ENCODE measurements at places on chromosomes 4 and X. TPM values are rescaled to one million over a fixed set of nuclear protein-coding genes. Genes with fewer than 3 reads are reported as not detected.
A peak's percentile ranks its signal among the peaks of the same experiment; 100 is the strongest.

DNA sequence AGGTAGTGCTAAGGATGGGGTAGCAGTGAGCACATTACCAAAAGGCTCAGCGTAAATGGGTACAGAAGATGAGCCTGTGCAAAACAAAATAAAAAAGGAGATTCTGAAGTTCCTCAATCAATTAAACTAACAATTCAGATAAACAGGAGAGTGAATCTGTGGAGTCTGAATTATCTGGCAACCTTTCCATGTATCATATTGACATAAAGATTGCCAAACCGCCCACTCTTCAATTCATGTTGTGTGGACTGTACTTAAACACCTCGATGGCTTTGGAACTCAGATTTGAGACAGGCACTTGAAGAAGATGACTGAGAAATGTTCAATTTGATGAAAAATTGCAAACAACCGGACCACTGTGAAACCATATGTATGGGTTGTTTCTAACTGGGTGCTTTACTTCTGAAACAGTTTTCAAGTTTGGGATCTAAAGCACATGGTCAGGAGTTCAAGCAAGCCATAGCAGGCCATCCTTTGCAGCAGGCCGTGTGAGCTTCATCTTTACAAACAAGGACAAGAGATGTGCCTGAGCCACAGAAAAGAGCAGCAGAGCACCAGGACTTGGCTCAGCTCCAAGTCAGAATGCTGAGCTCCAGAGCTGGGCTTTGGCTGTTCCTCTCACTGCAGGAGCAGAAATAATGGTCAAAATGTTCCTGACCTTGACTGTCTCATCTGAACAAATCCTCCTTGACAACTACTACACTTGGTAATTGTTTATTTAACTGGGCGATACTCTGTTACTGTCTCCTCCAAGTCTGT lies 108.1 kb downstream of the MGST2 start:
- DNase-seq: no peak

DNA sequence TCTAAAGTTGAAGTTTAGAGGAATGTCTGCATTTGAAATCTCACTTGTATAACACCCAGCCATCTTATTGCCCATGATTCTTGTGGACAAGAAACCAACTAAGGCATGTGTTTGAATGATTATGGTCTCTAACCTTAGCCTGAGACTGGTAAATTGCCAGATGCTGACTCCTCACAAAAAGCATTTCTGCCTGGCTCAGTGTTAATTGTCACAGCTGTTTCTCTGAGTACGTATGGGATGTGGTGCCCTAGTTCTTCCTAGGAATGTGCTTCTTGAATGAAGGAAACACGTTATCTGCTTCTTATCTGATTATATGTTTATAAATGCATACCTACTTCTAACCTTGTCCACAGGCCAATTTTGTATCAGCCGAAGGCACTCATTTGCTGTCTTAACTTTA lies 63.1 kb upstream of the NDP start:
- peak; percentile 29 for DNase-seq

GRCh38 chrX:149060921-149061320 lies 444.2 kb downstream of the IDS start:
- DNase-seq: no peak

DNA sequence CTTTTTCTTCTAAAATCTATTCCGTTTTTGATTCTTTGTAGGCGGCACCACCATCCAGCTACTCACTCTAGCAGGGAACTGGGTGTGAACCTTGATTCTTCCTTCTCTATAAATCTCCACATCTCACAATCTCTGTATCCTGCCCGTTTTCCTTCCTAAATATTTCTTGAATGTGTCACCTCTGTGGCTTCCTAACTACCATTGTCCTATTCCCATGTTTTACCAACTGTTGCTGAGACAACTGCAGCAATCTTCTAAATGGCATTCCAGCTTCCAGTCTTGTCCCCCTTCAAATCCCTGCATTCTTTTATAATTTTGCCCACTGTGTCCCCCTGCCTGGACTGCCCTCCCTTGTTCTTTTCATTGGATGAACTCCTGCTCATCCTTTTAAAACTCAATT lies 641.3 kb downstream of the RPA4 start:
- no peak for DNase-seq

DNA sequence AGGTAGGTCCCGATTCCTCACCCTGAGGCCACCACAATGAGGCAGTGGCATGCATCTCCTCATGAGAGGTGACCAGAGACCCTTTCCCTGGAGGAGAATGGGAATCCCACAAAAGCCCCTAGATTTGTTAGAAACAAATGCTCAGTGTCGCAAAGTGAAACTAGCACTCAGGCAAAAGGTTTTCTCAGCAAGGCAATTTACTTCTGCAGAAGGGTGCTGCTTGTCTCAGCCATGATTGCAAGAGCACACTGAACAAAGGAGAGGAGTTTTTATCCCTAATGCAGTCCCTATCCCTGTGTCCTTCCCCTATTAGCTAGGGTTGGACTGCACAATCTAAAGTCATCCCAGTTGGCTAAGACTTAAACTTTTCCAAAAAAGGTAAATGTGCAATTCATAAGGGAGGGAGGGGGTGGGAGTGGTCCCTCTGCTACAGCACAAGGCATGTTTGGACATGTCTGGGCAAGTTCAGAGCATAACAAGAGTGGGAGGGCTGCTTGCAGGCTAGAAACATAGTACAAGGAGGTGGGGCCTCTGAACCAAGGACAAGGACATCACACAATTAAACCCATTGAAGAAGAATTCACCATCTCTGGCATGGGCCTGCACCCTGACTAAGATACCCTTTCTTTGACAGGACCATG lies 185.3 kb downstream of the CCNG2 start:
- DNase-seq: no peak

DNA sequence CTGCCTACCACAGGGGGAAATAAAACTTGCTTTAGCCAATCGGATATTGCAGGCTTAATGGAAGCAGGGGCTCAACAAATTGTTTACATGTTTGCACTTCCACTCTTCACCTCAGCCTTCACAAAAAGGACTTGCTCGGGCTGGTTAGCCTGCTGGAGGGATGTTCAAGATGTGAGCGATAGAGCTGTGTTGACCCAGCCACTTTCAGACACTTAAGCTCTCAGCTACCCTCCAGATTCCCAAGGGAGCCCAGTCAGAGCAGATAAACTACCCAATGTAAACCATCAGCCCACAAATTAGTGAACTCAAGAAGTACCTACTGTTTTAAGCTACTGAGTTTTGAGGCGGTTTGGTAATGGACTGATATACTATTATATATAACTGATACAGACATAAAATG lies 508.4 kb upstream of the FTHL17 start:
- DNase-seq: no peak

GRCh38 chrX:9577555-9577954 lies 112.7 kb downstream of the TBL1X start:
- no peak for DNase-seq

- no peak for DNase-seq
Observed at GRCh38 chrX:153522259-153522658, 4.8 kb downstream of the ATP2B3 start.

- no peak for DNase-seq
Observed at GRCh38 chrX:110358548-110358947, at the start of gene RTL9. Gene RTL9, plus strand, starts transcription at chrX:110358848. Its CDS starts 91,770 bp downstream, at chrX:110450618.

GRCh38 chr4:74654230-74654681 lies 140.1 kb downstream of the BTC start:
- DNase-seq: no peak

- no peak for DNase-seq
Observed at GRCh38 chr4:13705521-13706041, 78.1 kb upstream of the BOD1L1 start.

Gene ARR3
- polyA plus RNA-seq: not detected

Gene GPAT3
- 15.0 TPM for polyA plus RNA-seq

Gene ANKRD50
- 21.2 TPM for polyA plus RNA-seq
